ENCODE measurements at places on chromosomes 2 and 18.

- DNase-seq: no peak
These were observed 77.5 kb downstream of the CDCA7 start for GRCh38 chr2:173432049-173432754.

DNA sequence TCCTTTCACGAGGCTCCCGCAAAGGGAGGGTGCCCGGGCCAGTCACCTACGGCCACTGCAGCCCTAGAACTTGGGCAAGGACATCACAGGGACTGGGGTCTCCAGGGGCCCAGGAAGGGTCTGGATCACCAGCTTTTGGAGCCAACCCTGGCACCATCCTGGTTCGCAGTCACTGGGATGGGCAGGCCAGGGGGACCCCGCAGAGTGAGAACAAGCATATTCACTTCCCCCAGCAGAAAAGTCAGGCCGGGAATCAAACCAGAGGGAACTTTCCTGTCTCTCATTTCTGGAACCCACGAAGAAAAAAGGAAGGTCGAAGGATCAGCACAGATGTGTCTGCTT is 15.4 kb downstream of the SMAD7 start:
- no peak for DNase-seq

DNA sequence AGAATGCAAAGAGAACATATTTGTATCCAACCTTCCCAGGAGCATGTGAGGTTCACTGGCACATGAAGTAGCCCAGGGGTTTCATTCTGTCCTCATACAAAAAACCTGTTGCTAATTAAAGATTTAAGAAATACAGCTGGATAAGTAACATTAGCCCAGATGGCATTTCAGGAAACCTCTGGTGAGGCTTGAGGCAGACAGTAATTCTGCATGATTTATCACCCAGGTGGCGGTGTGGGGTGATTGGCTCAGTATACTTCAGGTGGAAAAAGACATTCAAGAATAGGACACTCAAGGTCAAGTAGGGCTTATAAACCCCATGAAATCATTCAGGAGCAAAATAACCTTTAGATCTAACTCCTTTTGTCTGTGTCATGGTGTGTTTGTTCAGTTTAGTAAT is 237.4 kb downstream of the RNF144A start:
- DNase-seq: no peak

DNA sequence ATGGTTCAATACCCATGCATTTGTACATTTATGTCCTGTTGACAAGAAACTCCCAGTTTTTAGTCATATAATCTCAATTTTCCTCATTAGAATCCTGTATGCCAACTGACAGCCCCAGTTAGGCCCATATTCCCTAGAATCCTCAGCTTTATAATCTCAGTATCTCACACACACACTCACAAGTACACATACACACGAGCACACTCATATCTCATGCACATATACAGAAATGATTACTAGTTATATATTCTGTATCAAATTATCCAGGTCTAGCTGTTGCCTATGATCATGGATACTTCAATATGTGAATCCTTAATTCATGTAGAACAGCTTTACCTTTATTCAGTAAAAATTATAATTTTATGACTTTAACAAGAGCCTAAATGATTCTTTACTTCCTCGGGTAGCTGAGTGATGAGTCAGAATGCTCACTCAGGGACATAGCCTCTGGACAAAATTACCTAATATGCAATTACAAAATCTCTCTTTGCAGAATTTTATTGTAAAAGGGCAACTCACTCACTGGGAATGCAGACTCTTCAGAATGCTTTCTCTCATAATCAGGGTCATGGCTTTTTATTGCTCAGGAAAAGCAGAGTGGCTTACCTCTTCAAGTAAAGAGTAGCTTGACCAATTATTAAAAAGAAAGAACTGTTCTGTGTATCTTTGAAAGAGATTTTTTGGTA is 193.6 kb upstream of the PIK3C3 start:
- DNase-seq: no peak

DNA sequence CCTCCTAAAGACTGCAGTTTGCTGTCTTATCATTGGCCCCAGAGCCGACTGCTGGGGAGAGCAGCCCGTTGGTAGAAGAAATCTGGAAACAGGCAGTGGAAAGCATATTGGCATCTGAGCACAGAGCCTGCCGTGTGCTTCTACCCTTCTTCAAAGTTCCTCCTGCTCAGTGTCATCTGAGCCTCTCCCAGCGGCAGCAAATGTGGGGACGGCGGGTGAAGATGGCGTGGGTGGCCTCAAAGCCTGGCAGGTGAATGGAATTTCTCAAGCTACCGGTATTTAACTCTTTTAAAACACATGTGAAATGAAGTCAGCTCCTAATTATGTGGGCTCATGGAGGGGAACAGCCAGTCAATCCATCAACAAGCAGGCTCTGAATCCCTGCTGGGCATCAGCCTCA is 181.6 kb upstream of the PXDN start:
- no peak for DNase-seq

DNA sequence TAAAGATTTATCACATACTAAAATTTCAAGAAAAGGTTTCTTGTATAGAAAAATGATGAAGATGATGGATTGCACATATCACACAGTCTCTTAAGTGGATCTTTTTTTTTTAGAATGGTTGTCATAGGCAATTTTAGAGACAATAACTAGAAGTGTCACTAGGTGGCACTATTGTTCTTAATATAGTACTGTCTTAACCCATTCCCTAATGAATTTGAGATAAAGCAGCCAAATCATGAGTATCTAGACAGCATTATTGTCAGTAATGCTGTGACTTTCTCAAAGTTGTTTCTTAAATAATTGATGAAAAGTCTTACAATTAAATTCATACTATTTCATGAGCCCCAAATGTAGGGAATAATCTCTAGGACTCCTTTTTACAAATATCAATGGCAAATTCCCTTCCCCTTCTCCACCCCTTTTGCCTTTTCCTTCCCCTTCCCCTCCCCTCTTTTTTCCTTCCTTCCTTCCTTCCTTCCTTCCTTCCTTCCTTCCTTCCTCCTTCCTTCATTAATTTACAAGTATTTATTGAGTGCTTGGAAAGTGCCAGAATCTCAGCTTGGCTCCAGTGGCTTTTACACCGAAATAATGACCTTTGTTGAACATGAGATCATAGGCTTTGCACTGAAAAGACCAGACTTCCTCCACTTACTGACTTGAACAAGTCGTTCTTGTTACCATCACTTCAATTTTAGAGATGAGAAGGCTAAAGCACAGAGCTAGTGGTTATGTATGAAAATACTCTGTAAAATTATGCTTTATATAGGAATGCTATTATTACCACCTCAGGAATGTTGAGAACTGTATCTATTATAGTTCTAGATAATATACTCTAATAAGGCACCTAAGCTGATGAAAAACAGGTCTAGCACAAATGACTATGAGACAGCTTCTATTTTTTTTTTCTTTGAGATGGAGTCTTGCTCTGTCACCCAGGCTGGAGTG is 19.8 kb downstream of the MYL12B start:
- no peak for DNase-seq

DNA sequence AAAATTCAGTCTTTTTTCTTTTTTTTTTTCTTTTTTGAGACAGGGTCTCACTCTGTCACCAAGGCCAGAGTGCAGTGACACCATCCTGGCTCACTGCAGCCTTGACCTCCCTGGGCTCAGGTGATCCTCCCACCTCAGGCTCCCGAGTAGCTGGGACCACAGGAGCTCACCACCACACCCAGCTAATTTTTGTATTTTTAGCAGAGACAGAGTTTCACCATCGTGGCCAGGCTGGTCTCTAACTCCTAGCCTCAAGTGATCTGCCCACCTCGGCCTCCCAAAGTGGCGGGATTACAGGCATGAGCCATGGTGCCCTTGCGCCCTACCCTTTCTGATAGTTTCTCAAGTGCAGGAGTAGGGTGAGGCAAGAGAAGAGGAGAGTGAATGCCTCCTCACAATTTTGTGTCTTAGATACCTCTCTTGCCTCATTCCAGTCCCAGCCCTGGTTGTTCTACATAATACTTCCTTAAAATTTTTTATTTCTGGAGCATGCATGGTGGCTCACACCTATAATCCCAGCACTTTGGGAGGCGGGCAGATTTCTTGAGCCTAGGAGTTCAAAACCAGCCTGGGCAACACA is 68.2 kb upstream of the CAB39 start:
- no peak for DNase-seq

GRCh38 chr2:182245963-182246362 is 180.9 kb downstream of the PDE1A start:
- DNase-seq: no peak

Measured in activated CD4-positive, alpha-beta T cell treated with anti-CD3 and anti-CD28 coated beads, Interleukin-2, amount 50 U/mL, for 24 hours (primary cell).